ENCODE measurements at places on chromosomes 3 and 15.

GRCh38 chr3:145898487-145898886, 262.5 kb downstream of the PLOD2 start:
- DNase-seq, result no peak

DNA sequence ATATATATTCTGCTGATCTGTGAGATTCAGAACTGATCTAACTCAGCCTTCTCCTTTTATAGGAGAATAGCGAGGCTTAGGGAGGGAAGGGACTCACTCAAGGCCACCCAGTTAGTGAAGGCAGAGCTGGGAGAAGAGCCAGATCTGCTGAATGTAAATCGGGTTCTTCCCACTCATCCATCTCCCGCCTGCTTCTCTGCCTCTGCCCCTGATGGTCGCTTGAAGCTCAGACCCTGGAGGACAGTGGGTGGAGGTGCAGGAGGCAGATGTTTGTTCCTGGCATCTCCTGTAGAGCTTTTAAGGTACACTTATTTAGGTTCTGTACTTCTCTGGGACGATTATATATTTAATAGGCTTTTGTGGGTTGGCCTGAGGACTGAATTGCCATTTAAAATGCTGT, 4.3 kb downstream of the PDIA5 start:
- DNase-seq, result no peak

DNA sequence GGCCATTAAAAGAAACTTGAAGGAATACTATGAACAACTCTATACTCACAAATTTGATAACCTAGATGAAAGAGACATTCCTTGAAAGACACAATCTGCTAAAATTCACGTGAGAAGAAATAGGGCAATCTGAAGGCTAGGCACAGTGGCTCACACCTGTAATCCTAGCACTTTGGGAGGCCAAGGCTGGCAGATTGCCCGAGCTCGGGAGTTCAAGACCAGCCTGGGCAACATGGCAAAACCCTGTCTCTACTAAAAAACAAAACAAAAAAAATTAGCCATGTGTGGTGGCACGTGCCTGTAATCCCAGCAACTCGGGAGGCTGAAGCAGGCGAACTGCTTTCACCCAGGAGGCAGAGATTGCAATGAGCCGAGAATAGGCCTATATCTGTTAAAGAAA, 104.8 kb downstream of the HES1 start:
- no peak for DNase-seq

DNA sequence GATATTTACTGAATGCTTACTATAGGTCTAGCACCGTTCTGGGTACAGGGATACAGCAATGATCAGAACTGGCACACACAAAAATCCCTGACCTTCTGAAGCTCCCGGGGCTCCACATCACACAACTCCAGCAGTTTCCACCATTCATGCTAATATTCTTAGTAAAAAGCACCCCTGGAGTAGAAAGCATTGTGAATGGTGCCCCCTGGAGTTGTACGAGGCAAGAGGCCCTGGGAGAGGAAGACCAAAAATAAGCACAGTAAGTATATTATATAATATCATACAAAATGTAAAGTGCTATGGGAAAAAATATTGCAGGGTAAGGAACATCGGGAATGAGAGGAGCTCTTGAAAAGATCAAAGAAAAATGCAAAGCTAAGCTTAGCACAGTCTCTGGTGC, 790 bp upstream of the SRGAP3 start:
- DNase-seq, result no peak

GRCh38 chr15:52306270-52306669, 10.7 kb upstream of the MYO5C start:
- DNase-seq, result no peak
